T1000 (cell line): ENCODE measurements at places on chromosomes 1 and 21.

DNA sequence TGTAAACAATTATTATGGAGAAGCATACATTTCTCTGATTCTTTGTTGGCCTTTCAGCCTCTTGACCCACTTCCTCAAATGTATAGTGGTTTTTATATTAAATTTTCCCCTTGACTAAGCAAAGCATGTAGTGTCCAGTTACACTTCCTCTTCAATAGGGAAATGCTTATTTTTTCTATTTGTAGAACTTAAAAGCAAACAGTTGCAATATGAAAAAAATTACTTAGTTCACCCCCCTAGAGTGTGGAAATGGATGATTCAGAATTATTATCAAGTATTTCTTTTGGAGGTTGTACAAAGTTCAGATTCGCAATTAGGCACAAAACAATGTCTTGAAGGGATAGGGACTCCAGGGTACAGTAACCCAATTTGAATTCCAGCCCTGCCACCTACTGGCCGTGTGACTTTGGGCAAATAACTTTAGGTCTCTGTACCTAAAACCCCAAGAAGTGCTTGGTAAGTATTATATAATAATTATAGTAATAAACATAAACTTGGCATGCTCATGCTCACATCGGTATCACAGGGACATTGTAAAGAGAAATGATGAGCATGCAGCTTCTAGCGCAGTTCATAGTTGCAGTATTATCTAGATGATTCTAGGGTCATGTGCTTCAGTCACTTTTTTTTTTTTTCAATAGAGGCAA lies 28.6 kb upstream of the IFNGR2 start:
- no peak for DNase-seq

GRCh38 chr1:108704496-108704895 lies 8.2 kb upstream of the FNDC7 start:
- peak; percentile 10 for DNase-seq

DNA sequence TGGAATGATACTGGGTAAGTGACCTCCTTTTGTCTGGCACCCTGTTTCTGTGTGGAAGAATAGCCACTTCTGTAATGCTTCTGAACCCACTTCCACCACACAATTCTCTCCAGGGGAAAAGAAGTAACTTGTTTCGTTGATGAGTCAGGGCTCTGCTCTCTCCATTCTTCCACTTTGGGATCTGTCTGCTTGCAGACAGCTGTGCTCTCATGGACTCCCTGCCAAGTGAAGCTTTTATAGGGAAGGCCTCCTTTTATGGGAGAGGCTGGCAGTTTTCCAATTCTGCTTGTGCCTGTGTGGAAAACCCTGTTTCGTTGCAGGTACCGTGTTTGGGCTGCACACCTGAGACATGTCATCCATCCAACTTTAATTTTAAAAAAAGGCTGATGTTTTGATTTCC lies 130.7 kb downstream of the GIPC2 start:
- DNase-seq: peak; percentile 7

GRCh38 chr1:117629625-117630422 lies 24.0 kb downstream of the TENT5C start:
- DNase-seq: no peak

- DNase-seq: peak; percentile 52
Observed at GRCh38 chr21:36909901-36910561, 56.4 kb downstream of the HLCS start.

DNA sequence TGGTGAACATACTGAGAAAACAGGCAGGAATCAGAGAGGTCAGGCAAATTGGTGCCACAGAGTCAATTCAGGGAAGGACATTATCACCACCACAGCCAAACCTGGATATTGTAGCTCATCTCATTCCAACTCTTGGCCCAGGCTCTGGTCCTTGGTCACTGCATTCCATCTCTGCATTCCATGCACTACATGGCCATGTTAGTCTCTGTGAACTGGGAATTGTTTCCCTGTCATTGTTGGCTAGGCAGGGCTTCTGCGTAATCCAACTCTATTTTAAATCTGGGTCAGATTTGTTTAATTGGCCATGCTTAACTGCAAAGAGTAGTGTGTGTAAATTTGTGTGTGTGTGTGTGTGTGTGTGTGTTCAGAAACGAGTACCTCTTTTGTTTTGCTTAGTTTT lies 837.6 kb upstream of the ADAMTS5 start:
- DNase-seq: no peak

- DNase-seq: no peak
Observed at GRCh38 chr1:8684590-8684989, 132.8 kb downstream of the RERE start.

DNA sequence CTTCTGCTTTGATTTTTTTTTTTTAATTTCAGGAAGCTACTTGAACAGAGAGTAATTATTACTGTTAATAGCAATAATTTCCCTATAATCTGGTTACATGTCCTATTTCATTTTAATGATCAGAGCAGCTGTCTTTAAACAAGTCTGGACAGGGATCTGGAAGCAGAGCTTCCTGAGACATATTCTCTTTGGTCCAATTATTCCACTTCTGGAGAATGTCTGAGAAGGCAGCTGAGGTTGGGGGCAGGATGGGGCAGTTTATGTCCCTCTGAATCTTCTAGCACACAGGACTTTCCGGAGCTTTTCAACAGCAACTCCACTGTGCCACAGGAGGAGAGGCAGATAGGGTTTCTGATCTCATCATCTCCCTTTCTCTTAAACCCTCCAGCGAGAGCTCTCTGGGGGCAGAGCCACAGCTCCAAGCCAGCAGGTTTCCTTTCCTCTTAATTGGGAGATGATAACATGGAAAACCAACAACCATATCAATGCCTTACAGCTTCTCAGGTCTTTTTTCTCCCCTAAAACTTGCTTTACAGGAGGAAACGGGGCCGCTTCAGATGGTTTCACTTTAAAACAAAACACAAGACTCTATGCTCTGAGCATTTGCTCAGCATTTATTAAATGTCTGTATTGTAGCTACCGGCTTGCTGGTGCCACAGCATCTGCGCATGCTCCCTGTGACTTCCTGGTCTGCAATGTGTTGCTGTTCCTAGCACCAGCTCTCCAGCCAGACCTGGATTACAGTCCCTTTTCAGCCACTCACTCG lies 425.7 kb upstream of the USP24 start:
- no peak for DNase-seq

DNA sequence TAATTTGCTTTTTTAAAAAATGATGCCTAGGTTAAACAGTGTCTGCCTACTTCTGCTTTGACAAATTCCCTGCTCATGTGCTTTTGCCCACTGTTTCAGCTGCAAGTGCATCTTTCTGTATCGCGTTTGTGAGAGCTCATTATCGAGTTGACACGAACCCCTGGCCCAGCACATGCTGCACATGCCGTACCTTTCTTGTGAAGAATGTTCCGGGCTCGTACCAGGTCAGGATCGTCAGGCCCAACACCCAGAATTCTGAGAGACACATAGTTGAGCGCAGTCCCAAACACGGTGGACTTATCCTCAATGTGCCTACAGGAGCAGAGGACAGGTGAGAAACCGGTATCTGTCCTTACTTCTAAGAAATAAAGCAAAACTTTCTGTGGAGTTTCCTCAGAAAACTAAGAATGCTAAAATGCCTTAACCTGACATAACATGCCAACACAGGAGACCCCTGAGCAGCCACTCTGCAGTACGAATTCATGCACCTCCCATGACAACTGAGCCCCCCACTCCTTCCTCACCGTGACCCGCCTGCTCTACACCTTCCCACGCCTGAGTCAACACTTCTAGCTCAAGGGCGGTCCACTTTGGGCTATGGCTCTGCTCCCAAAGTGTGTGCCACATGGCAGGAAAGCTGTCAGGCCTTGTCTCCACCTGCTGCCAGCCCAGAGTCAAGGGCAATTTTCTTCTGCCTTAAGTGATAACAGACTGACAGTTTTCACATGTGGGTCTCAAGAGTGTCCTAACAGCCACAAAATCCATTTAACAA lies 6.7 kb downstream of the LSS start:
- DNase-seq: no peak

DNA sequence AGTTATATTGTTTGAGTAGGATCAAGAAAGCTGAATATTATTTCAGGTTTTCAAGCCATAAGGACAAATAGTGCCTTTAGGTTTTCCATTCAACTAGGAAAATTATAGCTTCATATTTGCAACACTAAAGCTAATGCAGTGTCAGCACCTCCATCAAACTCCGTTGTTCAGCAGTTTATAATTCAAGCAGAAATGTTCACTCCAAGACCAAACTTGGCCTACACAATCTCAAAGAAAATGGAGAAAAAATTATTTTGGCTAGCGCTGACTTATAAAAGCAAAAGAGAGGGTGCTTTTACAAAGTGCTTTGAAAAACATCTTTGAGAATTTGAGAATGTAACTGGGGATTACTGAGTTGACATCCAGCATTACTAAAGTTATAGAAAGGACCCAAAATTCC lies 1.4 kb downstream of the SPAG17 start:
- no peak for DNase-seq

DNA sequence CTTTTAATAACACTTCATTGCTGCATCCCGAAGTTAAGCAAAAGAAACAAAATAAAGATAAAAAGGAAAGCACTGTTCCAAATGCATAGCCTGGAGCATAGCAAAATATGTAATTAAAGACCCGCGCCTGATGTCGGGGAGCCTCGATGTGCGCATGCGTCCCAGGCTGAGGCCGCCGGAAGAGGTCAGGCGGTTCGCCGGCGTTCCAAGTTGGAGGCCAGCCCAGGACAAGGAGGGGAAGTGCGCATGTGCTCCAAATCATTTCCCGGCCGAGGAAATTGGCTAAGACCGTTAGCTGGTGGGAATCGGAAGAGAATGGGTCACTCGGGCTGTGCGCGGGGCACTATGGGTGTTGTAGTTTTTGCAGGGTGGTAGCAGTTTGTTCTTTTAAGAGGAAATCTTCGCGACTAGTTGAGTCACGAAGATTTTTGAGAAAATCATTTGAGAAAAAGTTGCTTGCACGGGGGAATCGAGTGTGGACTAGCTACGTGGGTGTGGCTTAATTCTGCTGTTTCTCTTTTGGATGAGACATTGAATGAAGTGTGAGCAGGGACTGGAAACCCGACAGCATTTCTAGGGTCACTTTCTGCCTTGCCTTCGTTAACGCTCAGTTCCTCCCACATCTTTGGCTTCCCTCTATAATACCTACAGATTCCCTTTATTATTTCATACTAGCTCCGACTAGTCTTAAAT lies 31.0 kb upstream of the CD1D start:
- peak; percentile 86 for DNase-seq

GRCh38 chr1:40919475-40920011 lies 57.4 kb upstream of the CITED4 start:
- no peak for DNase-seq

DNA sequence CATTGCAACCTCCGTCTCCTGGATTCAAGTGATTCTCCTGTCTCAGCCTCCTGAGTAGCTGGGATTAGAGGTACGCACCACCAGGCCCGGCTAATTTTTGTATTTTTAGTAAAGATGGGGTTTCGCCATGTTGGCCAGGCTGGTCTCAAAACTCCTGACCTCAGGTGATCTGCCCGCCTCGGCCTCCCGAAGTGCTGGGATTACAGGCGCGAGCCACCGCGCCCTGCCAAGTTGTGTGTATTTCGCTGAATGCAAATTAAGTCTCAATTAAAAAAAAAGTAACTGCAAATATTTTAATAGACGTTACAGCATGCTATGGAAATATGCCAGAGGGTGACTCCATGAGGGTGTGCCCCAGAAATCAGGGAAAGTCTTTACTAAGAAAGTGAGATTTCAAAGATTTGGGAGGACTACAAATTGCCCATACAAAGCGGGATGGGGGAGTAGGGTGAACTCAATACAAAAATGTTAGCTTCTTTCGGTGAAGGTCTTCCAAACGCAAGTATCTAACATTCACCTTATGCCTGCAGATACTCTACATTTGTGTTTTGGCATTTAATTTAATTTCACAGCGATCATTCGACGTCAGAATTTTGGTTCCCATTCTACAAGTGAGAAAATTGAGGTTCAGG lies 85.6 kb downstream of the NKAIN1 start:
- DNase-seq: no peak

DNA sequence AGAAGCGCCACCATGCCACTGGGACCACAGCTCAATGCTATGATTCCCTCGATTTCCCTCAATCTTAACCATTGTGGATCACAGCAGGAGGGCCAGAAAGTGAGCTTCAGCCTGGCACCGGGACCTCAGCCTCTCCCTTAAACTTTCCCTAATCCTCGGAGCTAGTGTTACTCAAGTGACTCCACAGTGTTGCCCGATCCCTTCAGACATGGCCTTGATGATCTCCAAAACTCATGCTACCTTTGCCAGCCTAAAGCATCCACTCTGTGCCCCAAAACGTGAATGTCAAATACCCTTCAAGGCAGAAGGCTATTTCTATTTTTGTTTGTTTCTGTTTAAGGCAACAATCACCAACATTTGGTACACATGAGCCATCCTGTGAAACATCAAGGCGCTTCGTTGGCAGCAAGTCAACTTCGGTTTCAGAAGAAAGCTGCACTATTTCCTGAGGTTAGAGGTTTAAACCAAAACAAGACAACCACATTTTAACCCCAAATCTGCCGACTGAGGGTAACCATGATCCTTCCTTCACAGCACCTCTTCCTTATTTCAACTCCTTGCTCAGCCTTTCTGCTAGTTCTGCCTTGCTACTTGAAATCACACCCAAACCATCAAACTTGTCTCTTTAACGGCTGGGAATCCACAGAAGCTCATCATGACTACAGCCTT lies 94.4 kb upstream of the KRTAP19-8 start:
- no peak for DNase-seq

DNA sequence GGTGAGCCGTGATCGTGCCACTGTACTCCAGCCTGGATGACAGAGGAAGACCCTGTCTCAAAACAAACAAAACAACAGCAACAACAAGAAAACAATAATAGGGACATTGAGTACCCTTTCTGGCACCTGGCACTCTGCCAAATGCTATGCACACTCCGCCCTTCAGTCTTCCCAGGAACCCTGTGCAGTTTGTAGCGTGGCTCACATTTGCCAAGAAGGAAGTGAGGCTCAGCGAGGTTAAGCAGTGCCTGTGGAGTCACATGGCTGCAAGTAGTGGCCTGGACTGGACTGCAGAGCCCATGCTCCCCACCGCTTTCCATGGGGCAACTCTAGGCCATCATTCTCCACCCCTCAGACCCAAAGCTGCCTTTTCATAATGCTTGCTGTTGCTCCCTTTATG lies 5.3 kb upstream of the EVA1B start:
- DNase-seq: no peak

GRCh38 chr1:172429331-172430127 lies 9.0 kb downstream of the C1orf105 start:
- no peak for DNase-seq

DNA sequence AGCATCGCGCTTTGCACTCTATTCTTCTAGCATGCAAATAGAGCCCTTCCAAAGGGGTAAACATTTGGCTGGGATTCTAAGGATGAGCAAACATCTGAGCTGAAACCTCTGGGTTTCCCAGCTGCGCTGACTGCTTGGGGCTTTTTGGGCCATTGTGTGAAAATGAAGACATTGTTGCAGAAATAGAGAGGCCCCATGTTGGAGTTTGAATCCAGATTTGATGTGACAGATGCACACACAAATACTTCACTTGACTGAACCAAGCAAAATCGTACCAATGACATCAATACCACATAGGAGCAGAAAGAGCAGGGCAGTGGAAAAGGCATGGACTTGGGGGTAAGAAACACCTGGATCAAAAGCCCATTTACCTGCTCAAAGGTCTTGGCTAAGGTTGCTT lies 144.6 kb upstream of the HMGB4 start:
- DNase-seq: no peak

GRCh38 chr1:88036345-88037014 lies 647.6 kb upstream of the PKN2 start:
- DNase-seq: no peak

GRCh38 chr1:29936031-29936544 lies 699.8 kb downstream of the PTPRU start:
- DNase-seq: no peak
